GM23338 (cell line): ENCODE measurements at places on chromosomes 5 and 9. TPM values are rescaled to one million over a fixed set of nuclear protein-coding genes. Genes with fewer than 3 reads are reported as not detected.
A peak's percentile ranks its signal among the peaks of the same experiment; 100 is the strongest.

DNA sequence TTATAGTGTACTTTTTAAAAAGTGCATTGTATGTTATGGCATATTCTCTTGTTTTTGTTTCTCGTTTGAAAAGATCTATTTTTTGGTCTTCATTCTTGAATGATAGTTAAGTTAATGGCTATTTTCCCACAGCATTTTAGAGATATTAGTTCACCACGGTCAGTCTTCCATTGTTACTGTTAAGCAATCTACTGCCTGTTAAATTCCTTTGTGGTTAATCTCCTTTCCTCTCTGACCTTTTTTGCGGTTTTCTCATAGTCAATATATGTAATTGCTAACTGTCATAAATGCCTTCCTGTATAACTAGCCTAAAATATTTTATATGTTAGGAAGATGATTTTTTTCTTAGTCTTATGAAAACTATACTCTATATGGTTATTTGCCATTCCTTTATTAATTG is 250.8 kb upstream of the FBXL7 start:
- no peak for DNase-seq

DNA sequence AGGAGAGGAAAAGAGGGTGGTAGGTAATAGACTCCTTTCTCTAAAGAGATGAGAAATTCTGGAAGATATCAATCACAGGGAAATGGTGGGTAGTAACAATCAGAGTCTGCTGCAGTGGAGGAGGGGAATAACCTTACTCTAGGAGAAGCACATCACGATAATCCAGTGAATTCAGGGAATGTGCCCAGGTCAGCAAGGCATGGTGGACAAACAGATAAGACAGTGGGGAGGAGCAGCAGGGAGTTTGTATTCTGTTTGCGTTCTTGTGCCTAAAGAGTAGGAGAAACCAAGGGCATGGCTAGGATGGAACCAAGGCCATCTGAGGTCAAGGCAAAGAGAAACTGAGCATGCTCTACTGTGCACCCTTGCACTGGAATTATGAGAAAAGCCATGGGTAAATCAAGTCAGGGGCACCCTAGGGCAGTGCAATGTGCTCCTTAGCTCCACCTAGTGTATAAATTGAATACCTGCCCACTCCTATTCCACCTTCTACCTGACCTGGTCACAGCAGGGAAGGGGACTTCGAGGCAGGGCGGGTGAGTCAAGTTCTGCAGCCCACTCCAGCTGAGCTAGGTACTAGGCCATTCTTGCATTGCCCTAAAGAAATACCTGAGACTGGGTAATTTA is 31.6 kb downstream of the RETREG1 start:
- peak; percentile 31 for DNase-seq

GRCh38 chr9:84600739-84601138 is 68.8 kb upstream of the NTRK2 start:
- DNase-seq = no peak

IL3 gene
- not detected in 2 replicates for total RNA-seq

DNA sequence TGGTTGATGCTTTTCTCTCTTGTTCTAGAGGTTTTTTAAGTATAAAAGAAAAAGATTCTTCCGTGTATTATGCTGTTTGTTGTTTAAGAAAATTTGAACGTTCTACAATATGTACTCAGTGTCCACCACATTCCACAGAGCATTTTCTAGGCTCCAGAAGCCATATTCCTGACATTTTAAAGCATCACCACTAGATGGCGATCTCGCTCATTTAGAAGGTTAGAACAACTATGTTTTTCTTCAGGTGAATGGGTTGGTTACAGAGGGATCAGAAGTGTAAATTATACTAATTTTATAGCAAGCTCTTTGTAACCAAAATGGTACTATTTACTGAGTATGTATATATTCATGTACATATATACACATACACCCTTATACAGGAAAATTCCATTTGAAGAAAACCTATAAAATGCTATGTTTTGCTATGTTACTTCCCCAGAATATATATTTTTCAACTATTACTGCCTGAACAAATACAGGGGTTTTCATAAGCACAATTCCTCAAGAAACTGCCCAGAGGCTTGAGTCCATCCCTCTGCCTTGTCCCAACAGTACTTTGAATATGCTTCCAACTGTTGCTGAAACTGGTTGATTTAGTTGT is 284.3 kb downstream of the CCDC171 start:
- DNase-seq = peak; percentile 80

C5orf46 gene
- not detected in 2 replicates for total RNA-seq

CD274 gene
- not detected in 2 replicates for total RNA-seq

GRCh38 chr9:117737721-117738226 is 33.6 kb downstream of the TLR4 start:
- DNase-seq = no peak

FGF1 gene
- total RNA-seq = 0.12 and 0.21 TPM in 2 replicates

QRFP gene
- not detected in 2 replicates for total RNA-seq

DNA sequence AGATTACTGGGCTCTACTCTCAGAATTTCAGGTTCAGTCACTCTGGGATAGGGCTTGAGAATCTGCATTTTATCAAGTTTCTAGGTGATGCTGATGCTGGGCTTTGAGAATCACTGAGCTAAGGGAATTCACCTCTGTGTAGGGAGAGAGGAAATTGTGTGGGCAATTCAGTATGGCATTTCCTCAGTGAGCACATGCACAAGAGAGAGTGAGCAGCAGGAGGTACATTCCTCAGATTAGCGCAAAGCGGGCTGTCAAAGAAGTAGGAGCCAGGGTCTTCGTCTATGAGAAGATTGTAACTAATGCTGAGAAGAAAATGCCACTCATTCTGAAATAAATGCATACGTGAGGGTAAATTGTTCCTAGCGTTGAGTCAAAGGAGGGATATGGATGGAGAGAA is 175.9 kb downstream of the KIF4B start:
- DNase-seq = peak; percentile 59

DNA sequence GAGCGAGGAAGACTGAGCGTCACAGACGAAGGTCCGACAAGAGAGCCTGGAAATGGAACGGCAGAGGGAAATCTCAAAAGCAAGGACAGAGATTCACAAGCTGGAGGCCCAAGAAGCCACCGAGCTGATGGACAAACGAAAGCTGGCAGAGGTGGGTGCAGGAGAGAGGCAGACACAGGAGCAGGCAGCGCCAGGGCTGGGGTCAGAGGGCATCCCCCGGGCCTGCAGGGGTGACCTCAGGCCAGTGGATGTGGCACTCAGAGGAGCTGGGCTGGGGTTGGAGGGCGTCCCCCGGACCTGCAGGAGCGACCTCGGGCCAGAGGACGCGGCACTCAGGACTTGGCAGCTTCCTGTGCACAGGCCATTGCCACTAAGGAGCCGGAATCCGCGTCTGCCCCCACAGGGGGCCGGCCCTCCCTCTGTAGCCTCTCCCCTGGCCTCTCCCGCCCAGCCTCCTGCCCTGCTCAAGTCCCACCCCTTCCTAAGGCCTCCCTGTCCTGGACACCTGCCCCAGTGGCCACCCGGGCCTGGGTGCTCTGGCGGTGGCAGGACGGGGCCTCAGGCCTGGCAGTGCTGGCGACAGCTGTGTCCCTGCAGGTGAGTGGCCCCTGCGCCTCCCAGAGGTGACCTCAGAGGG is 40.4 kb downstream of the EXD3 start:
- peak; percentile 45 for DNase-seq

CCNJL gene
- total RNA-seq = 22.1 and 29.2 TPM in 2 replicates

DNA sequence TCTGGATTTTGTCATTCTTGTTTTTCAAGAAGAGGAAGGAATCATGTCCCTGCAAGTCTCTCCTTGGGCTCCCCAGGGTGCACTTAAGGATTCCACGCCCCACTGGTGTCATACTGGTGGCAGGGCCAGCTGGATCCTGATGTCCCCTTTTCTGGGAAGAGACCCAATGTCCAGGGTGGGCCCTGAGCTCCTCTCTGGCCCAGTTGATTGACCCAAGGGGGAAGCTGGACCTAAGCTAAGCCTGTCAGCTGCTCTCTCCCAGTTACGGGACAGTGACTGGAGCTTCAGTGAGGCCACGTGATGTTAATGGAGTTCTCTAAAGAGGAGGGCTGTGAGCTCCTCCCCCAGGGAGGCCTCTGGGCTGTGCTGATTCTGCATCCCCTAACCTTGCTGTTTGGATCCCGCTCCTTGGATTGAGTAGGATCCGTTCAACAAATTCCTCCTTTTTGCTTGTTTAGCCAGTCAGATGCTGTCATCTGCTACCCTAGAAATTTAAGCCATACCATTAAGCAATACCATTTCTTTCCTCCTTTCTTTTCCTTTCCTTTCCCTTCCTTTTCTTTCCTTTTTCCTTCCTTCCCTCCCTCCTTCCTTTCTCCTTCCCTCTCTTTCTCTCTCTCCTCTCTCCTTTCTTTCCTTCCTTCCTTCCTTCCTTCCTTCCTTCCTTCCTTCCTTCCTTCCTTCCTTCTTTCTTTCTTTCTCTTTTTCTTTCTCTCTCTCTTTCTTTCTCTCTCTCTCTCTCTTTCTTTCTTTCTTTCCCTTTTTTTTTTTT is 17.2 kb downstream of the NKX2-5 start:
- peak; percentile 52 for DNase-seq

CCDC180 gene
- total RNA-seq = 3.2 and 7.1 TPM in 2 replicates
